ENCODE measurements at places on chromosomes 2 and 18.

GRCh38 chr2:204650611-204651010 lies 105.3 kb downstream of the PARD3B start:
- DNase-seq: no peak

DNA sequence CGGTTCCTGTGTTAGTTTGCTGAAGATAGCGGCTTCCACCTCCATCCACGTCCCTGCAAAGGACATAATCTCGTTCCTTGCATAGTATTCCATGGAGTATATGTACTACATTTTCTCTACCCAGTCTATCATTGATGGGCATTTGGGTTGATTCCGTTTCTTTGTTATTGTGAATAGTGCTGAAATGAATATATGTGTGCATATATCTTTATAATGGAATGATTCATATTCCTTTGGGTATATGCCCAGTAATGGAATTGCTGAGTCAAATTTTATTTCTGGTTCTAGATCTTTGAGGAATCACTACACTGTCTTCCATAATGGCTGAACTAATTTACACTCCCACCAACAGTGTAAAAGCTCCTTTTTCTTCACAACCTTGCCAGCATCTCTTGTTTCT lies 255.4 kb upstream of the CDH2 start:
- no peak for DNase-seq

DNA sequence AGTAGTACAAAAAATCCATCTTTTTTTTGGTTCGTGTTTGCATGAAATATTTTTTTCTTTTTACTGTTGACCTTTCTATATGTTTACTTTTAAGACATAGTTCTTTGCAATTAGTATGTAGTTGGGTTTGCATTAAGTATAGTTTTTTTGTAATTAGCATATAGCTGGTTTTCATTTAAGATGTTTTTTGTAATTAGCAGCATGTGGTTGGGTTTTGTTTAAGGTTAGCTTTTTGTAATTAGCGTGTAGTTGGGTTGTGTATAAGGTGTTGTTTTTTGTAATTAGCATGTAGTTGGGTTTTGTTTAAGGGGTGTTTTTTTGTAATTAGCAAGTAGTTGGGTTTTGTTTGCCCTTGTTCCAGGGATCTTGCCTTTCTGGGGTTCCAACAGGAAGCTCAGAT lies 193.1 kb downstream of the LPIN1 start:
- no peak for DNase-seq

- DNase-seq: no peak
Measured at GRCh38 chr2:159051661-159052060, 83.2 kb downstream of the TANC1 start.

DNA sequence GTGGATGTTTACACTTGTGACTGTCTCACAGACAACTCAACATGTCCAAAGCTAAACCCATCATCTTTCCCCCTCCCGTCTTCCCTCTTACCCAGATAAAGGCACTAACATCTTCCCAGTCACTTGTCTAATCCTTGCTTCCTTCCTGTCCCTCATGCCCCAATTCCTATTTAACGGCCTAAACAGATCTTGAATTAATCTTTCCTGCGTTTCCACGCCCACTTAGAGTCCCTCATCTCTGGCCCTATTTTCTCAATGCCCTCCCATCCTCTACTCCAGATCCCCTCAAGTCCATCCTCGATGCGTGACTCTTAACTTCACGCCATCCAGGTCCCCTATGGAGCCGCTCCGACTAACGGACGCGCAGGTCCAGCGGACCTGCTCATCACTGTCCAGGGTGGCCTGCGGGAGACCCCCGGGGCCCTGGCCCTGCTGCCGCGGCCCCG lies 682 bp upstream of the SCLY start:
- no peak for DNase-seq

GRCh38 chr18:23456835-23457234 lies 3.7 kb downstream of the RIOK3 start:
- DNase-seq: no peak
